ENCODE measurements at places on chromosomes 16 and 17.
A peak's percentile ranks its signal among the peaks of the same experiment; 100 is the strongest.

DNA sequence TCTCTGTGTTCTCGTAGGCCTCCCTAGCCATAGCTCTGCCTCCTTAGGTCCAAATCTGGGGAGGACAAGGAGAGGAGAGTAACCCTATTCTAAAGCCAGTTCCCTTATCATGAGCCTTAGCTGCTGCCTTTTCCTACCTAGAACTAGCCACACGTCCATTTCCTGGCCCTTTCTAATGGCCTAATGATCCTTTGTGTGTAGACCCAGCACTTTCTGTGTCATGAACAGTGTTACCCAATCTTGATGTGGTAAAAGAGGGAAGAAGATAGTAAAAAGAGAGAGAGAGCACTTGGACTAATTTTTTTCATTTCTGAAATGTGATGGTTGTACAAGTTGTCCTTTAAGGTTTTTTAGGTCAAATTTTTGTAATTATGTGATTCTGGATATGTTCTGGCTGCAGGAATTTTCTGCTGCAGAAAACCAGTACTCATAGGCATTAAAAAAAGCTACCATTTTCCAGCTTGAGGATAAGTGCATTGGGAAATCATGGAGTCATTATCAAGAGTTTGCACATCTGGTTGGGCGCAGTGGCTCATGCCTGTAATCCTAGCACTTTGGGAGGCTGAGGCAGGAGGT is 18.2 kb downstream of the CASC3 start:
- no peak for DNase-seq

GRCh38 chr17:60548990-60549389 is 22.9 kb upstream of the APPBP2 start:
- DNase-seq = no peak

- no peak for DNase-seq
Observed at GRCh38 chr16:74071996-74072535, 224.5 kb upstream of the PSMD7 start.

GRCh38 chr17:46141645-46142044 is 51.6 kb downstream of the KANSL1 start:
- DNase-seq = no peak

- no peak for DNase-seq
Observed at GRCh38 chr17:45013021-45013997, 38.1 kb downstream of the DCAKD start.

DNA sequence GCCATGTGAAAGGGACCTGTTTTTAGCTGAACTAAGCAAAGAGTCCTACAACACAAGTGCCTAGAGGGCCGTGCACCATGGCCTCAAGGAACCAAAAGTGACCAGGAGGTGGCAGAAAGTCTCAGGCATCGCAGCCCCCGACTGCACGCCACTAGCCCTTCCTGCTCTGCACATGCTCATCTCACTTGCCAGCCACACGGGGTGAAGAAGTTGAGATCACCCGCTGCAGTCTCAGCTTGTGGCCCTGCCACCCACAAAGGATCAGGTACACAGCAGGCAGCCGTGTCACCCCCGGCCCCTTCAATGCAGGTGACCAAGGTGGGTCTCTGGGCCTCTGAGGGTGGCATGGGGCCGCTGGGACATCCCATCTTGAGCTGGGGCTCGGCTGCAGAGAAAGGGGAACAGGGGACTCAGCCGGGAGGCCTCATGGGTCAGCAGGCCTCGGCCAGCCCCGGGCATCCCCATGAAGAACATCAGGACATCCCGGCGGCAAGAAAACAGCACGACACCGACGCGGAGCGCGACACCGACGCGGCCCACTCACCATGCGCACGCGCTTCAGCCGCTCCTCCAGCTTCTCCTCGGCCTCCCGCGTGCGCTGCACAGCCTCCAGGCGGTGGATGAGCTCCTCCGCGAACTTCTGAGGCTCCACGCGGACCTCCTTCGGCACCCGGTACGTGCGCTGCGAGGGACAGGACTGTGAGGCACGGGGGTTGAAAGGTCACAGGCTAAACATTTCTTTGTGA is 21.0 kb downstream of the PDIA2 start:
- DNase-seq = no peak

- DNase-seq = peak; percentile 88
Observed at GRCh38 chr16:10509534-10510025, 70.8 kb downstream of the EMP2 start.

DNA sequence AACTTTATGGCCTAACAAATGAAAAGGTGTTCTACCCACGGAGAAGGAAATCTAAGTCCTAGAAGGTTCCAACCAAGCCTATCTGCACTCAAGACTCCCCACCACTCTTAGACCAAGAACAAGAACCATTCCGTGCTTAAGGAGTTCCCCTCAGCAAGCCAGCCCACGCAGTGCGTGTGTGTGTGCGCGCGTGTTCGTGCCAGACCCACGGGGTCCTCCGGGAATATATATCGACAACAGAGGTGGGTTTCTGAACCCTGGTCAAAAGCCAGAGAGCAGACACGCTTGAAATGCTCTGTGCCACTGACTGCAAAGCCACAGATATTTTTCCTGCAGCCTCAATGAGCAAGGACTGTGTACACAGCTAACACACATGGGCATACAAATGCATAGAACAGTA is 70.7 kb downstream of the SLC39A11 start:
- DNase-seq = no peak

DNA sequence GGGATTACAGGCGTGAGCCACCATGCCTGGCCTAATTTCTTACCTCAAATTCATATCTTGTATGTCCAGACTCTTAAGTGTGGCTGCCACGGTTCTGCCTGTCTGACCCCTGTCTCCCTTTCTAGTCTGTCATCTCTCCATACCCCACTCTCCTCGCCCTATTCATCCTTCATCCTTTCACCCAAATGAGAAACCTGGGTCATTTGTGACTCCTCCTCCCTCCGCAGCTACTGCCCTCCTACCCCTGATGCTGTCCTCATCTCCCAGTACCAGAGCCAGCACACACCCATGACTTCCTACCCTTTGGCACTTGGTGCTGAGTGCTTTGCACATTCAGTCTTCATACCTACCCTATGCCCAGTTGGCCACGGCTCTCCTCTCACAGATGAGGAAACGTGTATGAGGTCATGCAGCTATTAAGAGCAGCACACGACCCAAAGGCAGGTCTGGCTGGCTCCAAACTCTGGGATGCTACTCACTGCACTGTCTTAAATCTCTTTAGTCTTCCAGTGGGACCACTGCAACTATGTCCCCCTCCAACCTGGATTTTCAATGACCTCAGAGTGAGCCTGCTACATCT is 1.6 kb downstream of the SPATA32 start:
- DNase-seq = no peak

DNA sequence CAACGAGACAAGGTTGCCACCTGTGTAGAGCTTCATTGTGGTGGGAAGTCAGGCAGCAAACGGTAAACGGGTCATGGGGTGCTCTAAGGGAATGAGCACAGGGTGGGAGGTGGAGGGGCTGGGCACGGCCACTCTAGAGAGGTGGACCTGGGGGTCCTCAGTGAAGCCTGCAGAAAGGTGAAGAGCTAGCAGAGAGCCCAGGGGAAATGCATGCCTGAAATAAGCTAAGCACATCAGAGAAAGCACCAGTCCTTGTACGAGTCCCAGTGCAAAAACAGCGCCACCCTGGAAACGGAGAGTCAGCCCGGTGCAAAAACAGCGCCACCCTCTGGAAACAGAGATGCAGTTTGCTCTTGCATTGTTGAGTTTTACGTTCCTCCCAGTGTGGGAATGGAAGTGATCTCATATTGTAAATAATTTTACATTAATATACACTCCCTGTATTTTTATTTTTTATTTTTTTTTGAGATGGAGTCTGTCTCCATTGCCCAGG is 65.0 kb downstream of the TBC1D16 start:
- DNase-seq = no peak

DNA sequence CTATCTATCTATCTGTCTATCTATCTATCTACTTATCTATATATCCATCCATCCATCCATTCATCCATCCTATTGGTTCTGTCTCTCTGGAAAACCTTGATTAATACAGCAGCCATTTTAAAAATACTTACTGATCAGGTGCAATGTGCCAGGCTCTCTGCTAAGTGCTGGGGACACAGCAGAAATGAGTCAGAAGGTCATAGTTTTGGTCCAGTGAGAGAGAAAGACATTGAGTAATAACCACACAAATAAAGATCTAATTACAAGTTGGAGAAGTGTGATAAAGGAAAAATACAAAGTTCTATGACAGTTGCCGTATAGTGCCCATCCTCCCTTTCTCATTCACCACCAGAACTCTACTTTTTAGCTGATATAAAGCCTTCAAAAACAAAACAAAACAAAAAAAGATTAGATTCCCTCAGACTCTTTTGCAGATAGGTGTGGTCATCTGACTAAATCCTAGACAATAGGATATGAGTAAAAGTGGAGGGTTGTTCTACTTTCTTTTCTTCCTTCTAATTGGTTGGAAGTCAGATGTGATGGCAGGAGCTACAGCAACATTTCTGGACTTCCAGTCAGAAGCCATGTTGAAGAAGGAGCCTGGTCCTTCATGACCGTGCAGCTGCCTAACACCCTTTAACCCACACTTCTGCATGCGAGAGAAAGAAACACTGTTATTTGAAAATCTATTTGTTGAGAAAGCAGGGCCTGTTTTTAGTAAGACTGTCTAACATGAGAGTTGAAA is 72.0 kb upstream of the TOX3 start:
- DNase-seq = no peak

- DNase-seq = no peak
Observed at GRCh38 chr16:76278980-76279379, 1.8 kb downstream of the CNTNAP4 start.

DNA sequence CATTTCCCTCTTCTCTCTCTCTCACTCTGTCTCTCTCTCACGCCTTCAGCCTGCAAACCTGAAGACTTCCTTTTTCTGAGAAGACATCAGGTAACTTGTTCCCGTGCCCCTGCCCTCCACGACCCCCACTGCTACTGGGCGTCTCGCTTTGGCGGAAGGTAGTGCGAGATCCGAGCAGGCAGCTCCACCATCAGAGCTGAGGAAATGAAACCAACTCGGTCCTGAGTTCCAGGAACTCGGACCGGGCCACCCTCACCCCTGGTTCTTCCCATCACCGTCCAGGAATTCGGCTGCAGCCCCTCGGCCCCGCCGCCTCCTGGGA is 585 bp downstream of the MLKL start:
- DNase-seq = peak; percentile 48

GRCh38 chr16:80056324-80056723 is 455.8 kb upstream of the MAF start:
- peak; percentile 22 for DNase-seq

DNA sequence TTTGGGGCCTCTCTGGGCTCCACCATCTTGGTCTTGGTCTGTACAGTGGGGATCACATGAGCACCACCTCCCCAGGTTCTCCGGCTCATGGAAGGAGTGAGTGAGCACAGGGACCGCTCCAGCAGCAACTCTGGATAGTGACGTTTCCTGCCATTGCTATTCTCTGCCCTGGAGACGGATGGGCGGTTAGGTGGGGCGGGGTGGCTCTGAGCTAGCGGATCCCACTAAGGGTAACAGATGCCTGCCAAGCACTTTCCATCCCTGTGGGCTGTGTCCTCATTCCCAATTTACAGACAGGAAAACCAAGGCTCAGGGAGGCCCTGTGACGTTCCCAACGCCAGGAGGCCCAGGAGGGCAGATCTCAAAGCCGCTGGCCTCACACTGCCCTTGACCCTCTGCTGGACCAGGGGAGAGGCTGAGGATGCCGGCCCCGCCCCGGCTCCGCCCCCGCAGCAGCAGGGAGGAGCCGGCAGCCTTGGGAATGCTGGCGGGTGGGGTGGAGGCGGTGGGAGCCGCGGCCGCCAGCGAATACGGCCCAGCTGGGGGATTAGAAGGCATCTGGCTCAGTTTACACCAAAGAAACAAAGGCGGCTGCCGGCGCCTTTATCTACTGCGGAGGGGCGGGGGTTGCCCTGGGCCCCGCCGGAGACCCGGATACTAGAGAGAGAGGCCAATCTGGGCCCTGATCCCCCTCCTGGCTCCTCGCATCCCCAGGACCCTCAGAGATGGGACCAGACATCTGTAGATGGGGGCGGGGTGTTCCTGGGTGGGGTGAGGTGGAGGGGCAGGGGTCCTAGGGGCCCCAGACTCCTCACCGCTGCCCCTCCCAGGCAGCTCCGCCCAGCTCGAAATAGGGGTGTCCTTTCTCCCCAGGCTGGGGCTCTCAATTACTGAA is 122.3 kb upstream of the CIBAR2 start:
- peak; percentile 92 for DNase-seq

DNA sequence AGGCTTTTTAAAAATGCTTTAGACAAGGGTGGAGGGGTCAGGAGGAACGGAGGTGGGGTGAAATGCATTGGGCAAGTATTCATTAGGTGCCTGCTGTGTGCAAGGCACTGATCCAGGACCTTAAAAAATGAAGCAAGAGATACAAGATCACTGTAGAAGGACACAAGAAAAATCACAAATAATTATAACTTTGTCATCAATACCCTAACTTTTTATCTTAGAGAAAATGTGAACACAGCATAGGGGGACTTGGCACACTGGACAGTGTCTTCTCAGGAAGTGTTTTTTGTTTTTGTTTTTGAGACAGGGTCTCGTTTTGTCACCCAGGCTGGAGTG is 7.0 kb downstream of the EPOP start:
- no peak for DNase-seq

DNA sequence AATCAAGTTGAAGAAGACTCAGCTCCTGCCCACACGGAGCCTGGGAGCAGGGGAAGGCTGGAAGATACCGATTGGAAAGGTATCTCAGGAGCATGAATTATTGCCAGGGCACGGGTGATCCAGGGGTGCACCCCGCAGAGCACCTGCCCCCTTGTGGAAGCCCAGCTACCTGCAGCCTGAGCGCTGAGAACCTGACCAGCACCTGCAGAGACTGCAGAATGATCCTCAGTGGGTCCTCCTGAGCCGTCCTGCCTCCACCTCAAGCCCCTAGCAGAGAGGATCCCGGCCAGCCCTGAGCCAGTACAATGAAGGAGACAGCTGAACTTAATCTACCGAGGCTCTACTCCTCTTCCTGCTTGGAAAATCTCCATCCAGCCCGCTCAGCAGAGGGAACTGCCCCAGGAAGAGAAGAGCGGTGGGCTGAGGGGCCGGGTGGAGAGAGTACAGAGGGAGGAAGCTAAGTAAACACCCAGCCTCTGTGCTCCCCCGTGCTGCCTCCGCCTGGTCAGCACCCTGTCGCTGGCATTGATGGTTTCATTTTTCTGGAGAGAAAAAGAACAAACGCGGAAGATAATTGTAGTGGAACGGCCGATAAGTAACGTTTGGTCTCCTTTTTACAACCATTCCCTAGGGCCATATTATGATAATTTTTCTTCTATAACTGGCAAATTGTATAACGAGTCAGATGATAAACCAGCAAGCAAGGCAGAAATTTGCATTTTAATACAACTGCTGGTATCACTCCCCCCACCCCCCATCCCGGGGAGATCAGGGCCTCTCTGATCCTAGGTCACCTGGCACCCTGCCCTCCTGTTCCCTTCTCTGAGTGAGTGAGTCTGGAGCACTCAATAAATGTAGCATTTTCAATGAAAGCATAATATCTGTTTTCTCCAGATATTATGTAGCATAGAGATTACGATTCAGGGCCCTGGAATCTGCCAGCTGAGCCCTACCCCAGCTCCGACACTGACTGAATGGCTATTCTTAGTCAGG is 204.5 kb upstream of the RPL38 start:
- peak; percentile 54 for DNase-seq

DNA sequence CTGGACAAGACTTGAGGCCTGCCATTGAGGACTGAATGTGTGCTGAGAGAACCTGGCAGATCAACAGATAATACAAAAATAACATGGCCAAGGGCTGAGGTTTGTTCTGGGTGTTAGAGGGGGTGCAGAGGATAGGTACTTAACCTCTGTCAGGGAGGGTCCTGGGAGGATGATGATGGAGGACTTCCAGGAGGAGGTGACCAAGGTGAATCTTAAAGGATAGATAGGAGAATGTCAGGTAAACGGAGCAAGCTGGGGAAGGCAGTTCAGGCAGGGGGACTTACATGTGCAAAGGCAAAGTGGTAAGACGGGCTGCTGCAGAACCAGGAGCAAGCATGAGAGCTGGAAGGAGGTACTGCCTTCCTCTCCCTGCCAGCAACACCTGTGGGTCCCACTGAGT is 119.8 kb upstream of the PLCG2 start:
- no peak for DNase-seq

Data from AG08395 (cell line).